Stimulated activated CD4-positive, alpha-beta T cell treated with anti-CD3 and anti-CD28 coated beads, Interleukin-2, amount 100 ng/mL, for 4 hours (primary cell): ENCODE measurements at places on chromosomes 11 and 22.

GRCh38 chr11:130180491-130180890, 20.9 kb downstream of the ST14 start:
- DNase-seq: no peak

DNA sequence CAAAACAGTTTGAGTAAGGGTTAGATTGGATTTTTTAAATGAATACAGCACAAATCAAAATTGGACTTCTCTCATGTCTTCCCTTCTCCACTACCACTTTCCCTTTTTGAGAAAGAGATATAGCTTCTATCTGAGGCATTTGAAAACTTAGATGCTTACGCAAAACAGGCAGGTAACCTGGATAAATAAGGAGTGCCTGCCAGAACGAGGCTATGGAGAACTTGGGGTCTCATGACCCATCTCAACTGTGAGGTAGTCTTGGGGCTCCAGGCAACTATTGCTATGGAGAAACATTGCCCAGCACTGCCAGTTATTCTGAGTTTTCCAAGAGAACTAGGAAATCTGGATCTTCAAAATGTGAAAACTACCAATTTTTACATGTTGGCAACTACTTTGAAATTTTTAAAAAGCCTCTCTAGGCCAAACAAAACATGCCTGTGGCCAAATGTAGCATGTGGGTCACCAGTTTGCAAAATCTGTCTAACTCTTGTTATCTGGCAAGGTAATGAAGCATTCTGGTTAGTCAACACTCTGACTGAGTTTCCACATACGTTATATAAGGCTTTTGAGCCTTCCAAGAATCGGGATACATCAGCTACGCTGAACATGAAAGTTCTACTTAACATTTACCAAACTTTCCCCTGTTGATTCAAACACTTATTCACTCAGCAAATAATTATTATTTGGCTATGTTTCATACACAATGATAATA, 752.7 kb downstream of the KCNA4 start:
- DNase-seq: no peak

DNA sequence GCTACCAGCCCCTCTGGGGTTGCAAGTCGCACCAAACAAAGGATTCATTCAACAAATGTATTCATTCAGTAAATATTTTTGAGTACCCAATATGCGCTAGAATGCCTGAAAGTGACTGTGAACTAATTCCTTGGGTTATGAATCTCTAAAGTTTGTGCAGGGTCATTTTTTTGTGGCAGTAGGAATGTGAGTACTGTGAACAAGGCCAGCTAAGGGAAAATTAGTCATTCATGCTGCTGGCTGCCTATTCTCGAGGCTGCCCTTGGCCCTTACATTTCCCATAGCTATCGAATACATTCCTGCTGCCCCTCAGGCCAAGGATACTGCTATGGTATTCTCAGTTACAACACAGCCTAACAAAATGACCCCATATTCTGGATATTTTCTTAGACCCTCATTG, 141.6 kb downstream of the TRPC6 start:
- no peak for DNase-seq

DNA sequence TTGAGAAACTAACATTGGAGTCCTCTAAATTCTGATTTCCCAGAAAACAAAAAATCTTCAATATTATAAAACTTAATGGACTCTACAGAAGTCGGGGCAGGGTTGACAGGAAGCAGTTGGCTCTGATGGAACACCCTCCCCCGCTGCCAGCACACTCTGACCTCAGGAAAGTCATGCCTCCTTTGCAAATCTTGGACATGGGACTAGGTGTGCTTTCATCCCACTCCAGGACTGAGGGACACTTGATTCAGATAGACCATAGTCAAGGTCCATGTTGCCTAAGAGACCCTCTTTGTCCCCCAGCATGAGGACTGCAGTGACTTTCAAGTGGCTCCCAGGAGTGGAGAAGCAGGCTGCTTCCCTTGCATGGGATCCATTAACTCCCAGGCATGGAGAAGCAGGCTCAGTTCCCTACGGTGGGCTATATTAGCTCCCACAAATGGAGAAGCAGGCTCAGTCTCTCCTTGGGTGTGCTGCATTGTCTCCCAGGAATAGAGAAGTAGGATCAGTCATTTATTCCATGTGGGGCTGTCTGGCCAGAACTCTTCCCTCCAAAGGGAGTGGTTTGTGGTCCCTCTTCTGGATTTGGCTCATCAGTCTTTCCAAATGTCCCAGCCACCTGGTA, 38.3 kb downstream of the C22orf31 start:
- no peak for DNase-seq

GRCh38 chr22:47574556-47574955, 812.1 kb downstream of the TBC1D22A start:
- no peak for DNase-seq

DNA sequence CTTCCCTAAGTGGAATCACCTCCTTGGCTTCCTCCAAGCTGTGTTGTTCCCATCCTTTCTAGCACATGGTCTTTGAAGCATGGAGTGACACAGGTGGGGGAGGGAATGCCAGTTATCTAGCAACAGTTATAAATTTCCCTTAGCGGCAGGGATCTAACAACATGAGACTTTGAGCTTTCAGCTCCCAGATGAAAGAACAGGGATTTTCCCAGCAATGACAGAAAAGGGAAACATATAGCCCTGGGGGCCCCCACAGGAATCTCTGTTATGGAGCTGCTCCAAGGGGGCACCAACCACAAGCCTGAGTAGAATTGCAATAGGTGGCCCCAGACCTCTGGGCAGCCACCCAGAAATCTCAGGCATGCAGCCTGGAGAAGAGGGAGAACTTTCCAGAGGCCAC, 163.0 kb downstream of the GRIK4 start:
- no peak for DNase-seq

GRCh38 chr11:23789200-23789853, 707.5 kb upstream of the LUZP2 start:
- DNase-seq: no peak

GRCh38 chr11:130866831-130867230, 49.4 kb downstream of the SNX19 start:
- DNase-seq: no peak

DNA sequence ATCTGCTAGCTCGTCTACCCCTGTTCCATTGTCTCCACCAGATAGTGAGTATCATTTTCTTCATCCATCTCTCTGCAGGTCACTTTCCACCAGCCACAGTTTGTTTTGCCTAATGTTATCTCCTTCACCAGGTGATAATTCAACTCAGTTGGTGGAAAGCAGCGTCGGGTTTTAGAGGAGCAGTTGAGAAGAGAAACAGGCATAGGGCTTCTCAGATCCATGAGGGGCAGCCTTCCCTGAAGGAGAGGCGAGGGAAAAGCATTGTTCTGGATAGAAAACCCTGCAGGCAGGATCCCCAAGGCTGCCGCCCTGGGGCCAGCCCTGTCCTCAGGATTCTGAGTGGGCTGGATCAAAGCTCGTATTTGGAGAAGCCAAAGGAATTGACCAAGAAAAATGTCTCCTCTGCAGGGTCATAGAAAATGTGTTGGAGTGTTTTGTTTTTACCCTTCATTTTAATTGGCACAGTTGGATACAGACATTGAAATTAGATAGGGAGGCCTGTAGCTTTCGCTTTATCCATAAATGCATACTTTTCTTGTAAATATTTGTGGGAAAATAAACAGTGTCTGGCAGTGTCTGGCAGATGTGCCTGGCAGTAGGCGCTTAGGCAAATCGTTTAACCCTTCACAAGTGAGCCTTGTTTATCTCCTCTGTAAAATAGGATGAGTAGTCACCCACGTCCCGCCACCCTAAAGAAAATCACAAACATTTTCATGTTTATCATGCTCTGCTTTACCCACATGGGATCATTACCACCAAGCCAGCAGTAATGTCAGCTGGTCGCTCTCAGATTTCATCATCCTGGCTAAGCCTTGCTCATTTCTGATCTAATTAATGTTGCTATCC, 73.4 kb upstream of the TTC12 start:
- DNase-seq: no peak

DNA sequence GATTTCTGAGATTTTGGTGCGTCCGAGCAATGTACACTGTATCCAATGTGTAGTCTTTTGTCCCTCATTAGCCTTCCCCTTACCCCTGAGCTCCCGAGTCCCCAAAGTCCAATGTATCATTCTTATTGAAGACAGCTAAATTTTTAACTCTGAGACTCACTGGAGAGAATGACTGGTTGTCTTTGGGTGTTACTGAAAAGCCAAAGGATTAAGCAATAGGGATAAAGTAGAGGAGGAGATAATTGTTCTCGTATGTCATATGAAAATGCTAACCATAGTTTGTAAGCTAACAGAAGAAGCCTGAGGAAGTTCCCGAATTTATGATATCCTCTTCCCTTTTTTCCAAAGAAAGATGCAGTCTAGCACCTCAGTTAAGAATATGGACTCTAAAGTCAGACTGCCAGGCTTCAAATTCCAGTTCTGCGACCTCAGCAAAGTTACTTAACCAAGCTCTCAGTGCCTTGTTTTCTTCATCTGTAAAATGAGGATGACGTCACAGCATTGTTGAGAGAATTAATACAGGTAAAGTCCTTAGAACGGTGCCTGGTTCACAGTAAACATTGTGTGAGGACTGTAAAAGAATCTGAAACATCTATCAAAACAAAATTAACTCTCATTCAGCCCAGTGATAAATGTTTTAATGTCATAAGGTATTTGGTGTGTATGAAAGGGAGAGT, 1.6 kb upstream of the MSANTD2 start:
- DNase-seq: no peak

GRCh38 chr11:103683576-103683975, 352.9 kb upstream of the DDI1 start:
- no peak for DNase-seq

DNA sequence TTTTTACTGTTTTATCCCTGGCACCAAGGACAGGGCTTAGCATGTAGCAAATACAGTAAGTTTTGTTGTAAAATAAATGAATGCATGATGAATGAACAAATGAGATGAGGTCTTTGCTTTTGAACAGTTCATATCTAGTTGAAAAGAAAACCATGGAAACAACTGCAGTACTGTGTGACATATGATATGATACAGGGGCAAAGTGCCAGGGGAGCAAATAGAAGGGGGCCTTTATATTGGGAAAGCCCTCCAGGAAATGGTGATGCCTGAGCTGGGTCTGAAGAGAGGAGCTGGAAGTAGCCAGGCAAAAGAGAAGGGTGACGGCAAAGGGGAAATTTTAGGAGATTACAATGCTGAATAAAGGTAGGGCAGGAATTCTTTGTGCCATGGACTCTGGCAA, 63.8 kb upstream of the UCP3 start:
- DNase-seq: no peak

GRCh38 chr11:6638429-6638828, 17.2 kb downstream of the DCHS1 start:
- no peak for DNase-seq

- no peak for DNase-seq
Measured at GRCh38 chr11:69587454-69588090, 53.4 kb upstream of the CCND1 start.

DNA sequence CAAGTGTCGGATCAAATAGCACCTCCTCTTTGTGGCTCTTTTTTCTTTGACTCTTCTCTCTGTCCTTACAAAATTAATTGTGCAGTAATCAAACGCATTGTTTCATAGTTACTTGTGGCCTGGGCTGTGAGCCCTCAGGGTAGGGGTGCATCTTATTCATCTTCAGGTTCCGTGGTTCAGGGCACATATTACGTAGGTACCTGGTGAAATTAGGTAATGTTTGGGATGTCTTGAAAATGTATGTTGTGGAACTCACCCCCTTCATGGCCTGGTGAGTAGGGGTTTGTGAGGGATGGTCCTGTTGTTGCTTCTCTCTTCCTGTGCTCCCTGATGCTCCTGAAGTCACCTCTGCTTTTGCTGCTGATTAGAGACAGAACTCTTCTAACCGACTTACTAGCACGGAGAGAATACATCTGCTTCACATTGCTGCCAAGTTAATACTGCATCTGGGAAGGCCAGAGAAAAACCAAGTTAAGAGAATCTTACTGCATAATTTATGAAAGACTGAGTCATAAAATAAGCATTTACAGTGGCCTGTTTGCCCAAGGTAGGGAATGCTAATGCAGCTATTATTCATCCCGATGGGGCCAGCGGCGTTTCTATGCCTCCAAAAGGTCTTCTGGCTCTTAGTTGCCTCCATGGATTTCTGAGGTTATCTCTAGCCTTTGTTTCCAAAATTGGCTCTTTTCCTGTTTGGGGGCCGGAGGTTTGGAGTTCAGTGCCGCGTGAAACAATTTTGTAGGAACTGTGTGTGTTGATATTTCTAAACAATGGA, 66.9 kb downstream of the TBC1D22A start:
- no peak for DNase-seq

DNA sequence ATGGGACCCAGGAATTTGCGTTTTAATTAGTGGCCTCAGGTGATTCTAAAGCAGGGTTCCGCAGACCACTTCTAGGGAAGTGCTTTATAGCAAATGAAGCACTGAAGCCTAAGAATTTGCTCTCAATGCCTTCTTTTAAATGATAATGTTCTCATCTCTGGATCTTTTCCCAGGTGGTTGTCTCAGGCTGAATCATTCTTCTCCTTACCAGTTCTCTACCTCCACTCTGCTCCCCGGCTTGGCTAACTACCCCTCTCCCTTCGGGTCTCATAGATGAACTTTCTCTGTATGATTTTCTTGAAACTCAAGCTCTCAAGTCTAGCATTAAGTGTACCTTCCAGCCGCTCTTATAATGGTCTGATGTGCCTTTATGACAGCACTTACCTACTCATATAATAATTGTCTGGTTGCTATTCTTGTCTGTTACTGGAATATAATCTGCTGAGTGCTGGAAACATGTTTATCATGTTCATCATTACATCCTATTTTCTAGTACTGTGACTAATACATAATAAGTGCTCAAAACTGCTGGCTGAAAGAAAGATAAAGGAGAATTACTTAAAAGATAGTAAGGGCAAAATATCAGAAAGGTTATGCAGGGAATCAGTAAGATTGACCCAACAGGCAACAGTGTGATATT, 195.9 kb upstream of the SESN3 start:
- no peak for DNase-seq

DNA sequence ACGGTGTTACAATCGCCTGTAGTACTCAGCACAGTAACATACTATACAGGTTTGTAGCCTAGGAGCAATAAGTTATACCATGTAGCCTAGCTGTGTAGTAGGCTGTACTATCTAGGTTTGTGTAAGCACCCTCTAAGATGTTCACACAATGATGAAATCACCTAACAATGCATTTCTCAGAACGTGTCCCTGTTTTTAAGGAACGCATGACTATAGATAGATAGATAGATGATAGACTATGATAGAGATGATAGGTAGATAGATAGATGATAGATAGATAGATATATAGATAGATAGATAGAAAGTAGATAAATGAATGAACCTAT, 203.9 kb downstream of the FAM76B start:
- DNase-seq: no peak

DNA sequence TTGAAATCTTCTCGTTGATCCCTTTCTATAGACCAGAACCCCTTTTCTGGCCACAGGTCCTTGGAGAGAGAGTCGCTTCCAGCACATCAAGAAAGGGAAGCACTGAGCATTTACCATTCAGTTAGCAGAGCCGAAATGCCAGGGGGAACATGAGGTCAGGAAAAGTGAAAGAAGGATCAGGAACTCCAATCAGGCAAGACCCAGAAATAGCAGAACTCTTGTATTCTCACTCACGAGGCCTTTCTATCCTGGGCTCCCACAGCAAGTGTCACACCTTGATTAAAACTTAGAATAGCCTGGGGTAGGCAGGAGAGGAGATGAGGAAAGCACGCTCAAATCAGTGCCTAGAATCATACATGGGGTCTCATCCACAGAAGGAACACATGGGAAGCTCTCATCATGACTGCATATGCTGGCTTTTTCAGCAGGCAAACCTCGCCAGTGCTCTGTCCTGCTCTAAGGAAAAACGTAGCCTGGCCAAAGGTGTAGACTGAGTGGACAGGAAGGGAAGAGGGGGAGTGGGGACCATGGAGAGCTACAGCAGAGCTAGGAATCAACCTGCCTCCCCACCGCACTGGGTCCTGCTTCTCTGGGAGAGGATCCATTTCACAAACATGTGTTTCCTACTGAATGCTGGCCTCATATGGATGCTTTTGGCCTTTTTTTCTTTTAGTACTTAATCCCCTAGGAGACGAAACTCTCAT, 40.5 kb downstream of the OPCML start:
- DNase-seq: no peak
